Mammary microvascular endothelial cell (primary cell): ENCODE measurements at places on chromosomes 3 and 15. TPM values are rescaled to one million over a fixed set of nuclear protein-coding genes. Genes with fewer than 3 reads are reported as not detected.

Gene TMEM207
- total RNA-seq, result not detected in 2 replicates

Gene CHDH
- total RNA-seq, result 0.07 TPM in 1 of 2 replicates, not detected in the other

Gene TP63
- not detected in 2 replicates for total RNA-seq

Gene CCDC54
- not detected in 2 replicates for total RNA-seq

Gene SLC15A2
- total RNA-seq, result 0.10 TPM in 1 of 2 replicates, not detected in the other

Gene SCAANT1
- total RNA-seq, result not detected in 2 replicates

Gene RLBP1
- not detected in 2 replicates for total RNA-seq

Gene ITPR1
- total RNA-seq, result 9.9 and 13.6 TPM in 2 replicates

Gene JAGN1
- 46.4 and 59.2 TPM in 2 replicates for total RNA-seq

Gene GRK7
- total RNA-seq, result not detected in 2 replicates

Gene SERPINI2
- not detected in 2 replicates for total RNA-seq

Gene ZNF774
- 0.69 and 0.87 TPM in 2 replicates for total RNA-seq

Gene TMC3
- total RNA-seq, result not detected in 2 replicates

Gene RAB6B
- total RNA-seq, result 1.1 and 1.2 TPM in 2 replicates

Gene ZCWPW2
- 0.47 TPM in 1 of 2 replicates, not detected in the other for total RNA-seq

Gene FAM219B
- 21.5 and 21.8 TPM in 2 replicates for total RNA-seq

Gene CCDC80
- total RNA-seq, result 5.4 and 6.0 TPM in 2 replicates

Gene ZMYND10
- total RNA-seq, result not detected in 2 replicates

Gene CFAP20DC
- total RNA-seq, result 2.4 and 3.3 TPM in 2 replicates

Gene CEP97
- total RNA-seq, result 4.7 and 7.7 TPM in 2 replicates

Gene SERINC4
- 0.05 TPM in 1 of 2 replicates, not detected in the other for total RNA-seq

Gene ROPN1
- total RNA-seq, result not detected in 2 replicates

Gene TEX9
- 1.5 and 1.6 TPM in 2 replicates for total RNA-seq

Gene CELSR3
- total RNA-seq, result 0.39 and 0.73 TPM in 2 replicates

Gene IQCH
- total RNA-seq, result 1.1 and 1.7 TPM in 2 replicates

Gene SOX14
- total RNA-seq, result not detected in 2 replicates

Gene TRH
- not detected in 2 replicates for total RNA-seq

Gene CACNA2D2
- total RNA-seq, result 0.05 TPM in 1 of 2 replicates, not detected in the other

Gene PHLDB2
- 67.3 and 68.1 TPM in 2 replicates for total RNA-seq

Gene ZNF385D
- total RNA-seq, result 2.2 and 4.5 TPM in 2 replicates

Gene IGDCC3
- not detected in 2 replicates for total RNA-seq

Gene NPHP3
- total RNA-seq, result 13.7 and 14.5 TPM in 2 replicates

Gene PPP1R2
- total RNA-seq, result 39.2 and 39.3 TPM in 2 replicates

Gene SNTN
- total RNA-seq, result not detected in 2 replicates

Gene CCR5
- total RNA-seq, result not detected in 2 replicates

Gene GPR149
- not detected in 2 replicates for total RNA-seq
